ENCODE measurements at places on chromosomes 6 and 20. TPM values are rescaled to one million over a fixed set of nuclear protein-coding genes. Genes with fewer than 3 reads are reported as not detected.

The ARMH2 gene
- not detected for total RNA-seq

The LTA gene
- total RNA-seq: 1.1 TPM

GRCh38 chr20:53752583-53752970 lies 158.9 kb upstream of the ZNF217 start:
- no peaks in the 10 kb centered on the region for H3K36me3 ChIP-seq
- no peak for DNase-seq
- no peaks in the 10 kb centered on the region for H3K27me3 ChIP-seq
- H3K4me1 ChIP-seq: peaks cover 65% of the 10 kb centered on the region
- no peak overlapping the region for H3K4me3 ChIP-seq

DNA sequence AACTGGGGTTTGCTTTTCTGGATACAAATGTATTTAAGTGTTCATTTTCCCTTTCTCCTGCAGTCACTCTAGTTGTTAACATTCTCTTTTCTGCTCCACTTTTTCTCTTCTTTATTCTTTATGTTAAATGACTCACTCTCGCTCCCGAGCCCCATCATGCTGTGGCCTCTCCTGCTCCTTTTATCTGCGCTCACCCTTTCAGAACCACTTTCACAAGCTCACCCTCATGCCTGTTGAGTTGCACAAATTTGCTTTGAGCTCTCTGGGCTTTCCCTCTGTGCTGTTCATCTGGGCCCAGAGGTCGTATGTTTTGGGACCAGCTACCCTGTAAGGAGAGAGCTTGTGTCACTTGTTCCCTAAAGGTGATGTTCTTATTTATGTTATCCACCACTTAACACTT lies 98.1 kb upstream of the ASCC3 start:
- H3K4me1 ChIP-seq: no peaks in the 10 kb centered on the region
- H3K4me3 ChIP-seq: no peak overlapping the region
- no peak overlapping the region for H3K27ac ChIP-seq
- no peaks in the 10 kb centered on the region for H3K36me3 ChIP-seq
- no peak for DNase-seq

The KIF16B gene
- total RNA-seq: 7.0 TPM

The SESN1 gene
- total RNA-seq: 9.3 TPM

DNA sequence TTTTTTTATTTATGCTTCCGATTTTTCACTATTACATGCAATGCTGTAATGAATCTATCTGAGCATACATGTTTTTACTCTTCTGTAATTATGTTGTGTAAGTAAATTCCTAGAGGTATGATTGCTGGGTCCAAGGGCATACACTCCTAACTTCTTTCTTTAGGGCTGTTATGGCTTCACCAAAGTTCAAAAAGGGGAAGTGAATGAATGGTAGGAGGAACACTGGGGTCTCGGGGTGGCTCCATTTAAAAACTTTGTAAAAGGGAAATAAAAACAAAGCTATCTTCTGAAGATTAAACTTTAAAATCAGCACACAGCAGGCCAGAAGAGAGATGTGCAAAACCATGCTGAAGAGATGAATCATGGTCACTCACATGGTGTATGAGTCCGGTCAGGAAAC lies 289.1 kb upstream of the SUPT3H start:
- no peaks in the 10 kb centered on the region for H3K27me3 ChIP-seq
- no peak overlapping the region for H3K27ac ChIP-seq
- H3K4me1 ChIP-seq: no peaks in the 10 kb centered on the region
- no peak for DNase-seq
- H3K4me3 ChIP-seq: no peak overlapping the region

GRCh38 chr20:58235010-58235409 lies 6.6 kb upstream of the ANKRD60 start:
- no peak for DNase-seq
- no peaks in the 10 kb centered on the region for H3K4me1 ChIP-seq
- no peaks in the 10 kb centered on the region for H3K27me3 ChIP-seq
- no peaks in the 10 kb centered on the region for H3K36me3 ChIP-seq
- H3K4me3 ChIP-seq: no peak overlapping the region

GRCh38 chr6:168419569-168419968 lies 21.4 kb upstream of the SMOC2 start:
- no peak overlapping the region for H3K27ac ChIP-seq
- H3K4me1 ChIP-seq: no peaks in the 10 kb centered on the region
- H3K4me3 ChIP-seq: no peak overlapping the region
- no peaks in the 10 kb centered on the region for H3K36me3 ChIP-seq
- H3K27me3 ChIP-seq: no peaks in the 10 kb centered on the region
- DNase-seq: no peak

The DXO gene
- 16.4 TPM for total RNA-seq

The RBBP9 gene
- 10.3 TPM for total RNA-seq

- H3K27ac ChIP-seq: no peak overlapping the region
- no peaks in the 10 kb centered on the region for H3K36me3 ChIP-seq
- no peaks in the 10 kb centered on the region for H3K27me3 ChIP-seq
- DNase-seq: no peak
- H3K4me1 ChIP-seq: no peaks in the 10 kb centered on the region
- no peak overlapping the region for H3K4me3 ChIP-seq
Observed at GRCh38 chr6:84976526-84977362, 212.3 kb upstream of the TBX18 start.

DNA sequence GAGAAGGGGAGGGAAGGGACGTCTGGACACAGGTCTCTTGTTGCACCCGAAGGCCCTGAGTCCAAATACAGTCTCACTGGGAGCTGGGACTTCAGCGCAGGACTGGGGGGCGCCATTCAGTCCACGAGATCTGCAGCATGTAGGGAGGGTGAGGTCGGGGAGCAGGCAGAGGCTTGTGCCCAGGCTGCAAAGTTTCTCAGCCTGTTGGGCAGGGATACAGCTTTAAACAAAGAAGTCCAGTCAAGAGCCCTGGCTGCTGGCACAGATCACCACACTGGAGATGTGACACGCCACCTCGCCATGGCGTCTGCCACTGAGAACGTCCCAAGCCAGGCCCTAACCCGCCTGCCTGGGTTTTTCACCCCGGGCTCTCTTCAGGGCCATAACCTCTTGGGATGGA lies 256.6 kb downstream of the DLL1 start:
- no peaks in the 10 kb centered on the region for H3K27me3 ChIP-seq
- H3K4me1 ChIP-seq: no peaks in the 10 kb centered on the region
- H3K36me3 ChIP-seq: no peaks in the 10 kb centered on the region
- H3K27ac ChIP-seq: no peak overlapping the region
- H3K4me3 ChIP-seq: no peak overlapping the region
- DNase-seq: no peak

DNA sequence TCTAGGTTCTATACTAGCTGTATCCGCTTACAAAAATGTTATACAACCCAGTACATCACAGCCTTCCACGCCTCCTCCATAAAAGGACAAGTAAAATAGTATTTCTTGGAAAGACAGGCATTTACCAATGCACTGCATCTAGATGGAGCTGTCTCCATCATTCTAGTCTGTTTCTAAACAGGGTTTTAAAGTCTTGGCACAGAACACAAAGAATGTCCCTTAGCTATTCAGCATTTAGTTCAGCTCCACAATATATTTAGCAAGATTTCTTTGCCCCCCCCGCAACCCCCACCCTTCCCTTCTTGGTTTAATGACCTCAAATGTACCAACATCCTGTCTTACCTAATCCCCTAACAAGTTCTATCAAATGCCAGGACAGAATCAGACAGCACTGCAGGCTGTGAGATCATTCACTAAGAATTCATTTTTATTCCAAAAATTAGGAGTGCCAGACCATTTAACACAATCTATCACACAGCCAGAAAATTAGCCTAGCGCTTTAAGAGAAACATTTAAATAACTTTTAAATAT lies 198.6 kb downstream of the BACH2 start:
- no peak overlapping the region for H3K4me3 ChIP-seq
- H3K27me3 ChIP-seq: no peaks in the 10 kb centered on the region
- peaks cover 7% of the 10 kb centered on the region for H3K4me1 ChIP-seq

DNA sequence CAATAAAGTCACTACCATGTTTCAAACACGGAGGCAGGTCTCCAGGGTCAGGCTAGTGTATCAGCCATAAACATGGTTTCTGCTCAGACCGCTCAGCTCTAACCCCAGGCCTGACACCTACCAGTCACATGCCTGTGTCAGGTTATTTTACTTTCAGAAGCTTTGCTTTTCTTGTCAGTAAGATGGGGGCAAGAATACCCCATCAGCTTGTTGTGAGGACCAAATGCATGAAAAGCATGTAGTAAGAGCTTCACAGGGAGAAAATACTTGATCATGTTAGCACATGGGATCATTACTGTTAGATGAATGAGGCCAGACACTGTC lies 65.2 kb upstream of the PIM1 start:
- peaks cover 29% of the 10 kb centered on the region for H3K4me1 ChIP-seq
- H3K27me3 ChIP-seq: no peaks in the 10 kb centered on the region
- no peaks in the 10 kb centered on the region for H3K36me3 ChIP-seq
- no peak overlapping the region for H3K4me3 ChIP-seq
- DNase-seq: no peak

The PEDS1 gene
- 31.9 TPM for total RNA-seq

The OPN5 gene
- not detected for total RNA-seq

DNA sequence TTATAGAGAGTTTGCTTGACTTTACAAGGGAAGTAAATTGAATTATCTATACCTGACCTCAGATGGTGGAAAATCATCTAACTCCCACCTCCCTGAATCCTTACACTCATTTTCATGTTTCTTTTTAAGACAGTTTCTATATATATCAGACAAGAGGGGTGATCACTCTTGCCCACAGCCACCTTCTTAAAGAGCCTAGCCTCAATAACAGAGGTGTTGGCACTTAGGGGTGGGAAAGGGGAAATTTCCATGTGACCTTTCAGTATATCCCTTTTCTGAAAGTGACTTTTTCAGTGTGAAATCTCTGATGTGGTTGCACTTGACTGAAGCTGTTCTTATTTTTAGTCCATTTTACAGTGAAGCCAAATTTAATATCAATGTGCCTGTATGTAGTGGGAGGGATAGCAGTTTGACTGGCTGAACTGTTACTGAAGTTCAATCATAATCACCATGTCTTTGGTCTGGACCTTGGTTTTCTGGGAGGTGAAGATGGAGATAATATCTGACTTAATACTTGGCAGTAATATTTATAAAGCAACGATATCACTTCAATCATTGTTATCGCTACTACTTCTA lies 141.3 kb downstream of the MAP3K7 start:
- DNase-seq: no peak
- no peak overlapping the region for H3K27ac ChIP-seq
- no peaks in the 10 kb centered on the region for H3K36me3 ChIP-seq
- no peaks in the 10 kb centered on the region for H3K27me3 ChIP-seq

DNA sequence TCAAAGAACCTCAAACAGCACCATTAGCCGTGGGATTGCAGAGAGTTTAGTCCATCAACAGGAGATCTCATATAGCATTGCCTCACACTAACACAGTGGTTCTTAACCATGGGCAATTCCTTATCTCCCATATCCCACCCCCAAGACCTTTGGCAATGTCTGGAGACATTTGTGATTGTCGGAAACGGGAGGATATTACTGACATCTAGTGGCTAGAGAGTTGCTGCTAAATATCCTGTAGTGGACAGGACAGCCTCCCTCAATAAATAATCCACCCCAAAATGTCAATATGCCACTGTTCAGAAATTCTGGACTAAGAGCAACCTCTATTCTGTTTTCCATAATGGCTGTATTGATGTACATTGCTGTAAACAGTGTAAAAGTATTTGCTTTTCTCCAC lies 210.1 kb upstream of the CCN2 start:
- peak; percentile 16 for DNase-seq
- no peaks in the 10 kb centered on the region for H3K27me3 ChIP-seq
- H3K4me1 ChIP-seq: no peaks in the 10 kb centered on the region
- no peak overlapping the region for H3K27ac ChIP-seq
- H3K4me3 ChIP-seq: no peak overlapping the region

- no peak overlapping the region for H3K4me3 ChIP-seq
- DNase-seq: no peak
- H3K27me3 ChIP-seq: no peaks in the 10 kb centered on the region
- H3K4me1 ChIP-seq: no peaks in the 10 kb centered on the region
- H3K27ac ChIP-seq: no peak overlapping the region
Observed at GRCh38 chr6:9064156-9064555, 628.8 kb upstream of the SLC35B3 start.

The SALL4 gene
- total RNA-seq: 1.9 TPM

The TFAP2B gene
- not detected for total RNA-seq

The FAM83C gene
- total RNA-seq: not detected

The OR2H1 gene
- total RNA-seq: not detected

DNA sequence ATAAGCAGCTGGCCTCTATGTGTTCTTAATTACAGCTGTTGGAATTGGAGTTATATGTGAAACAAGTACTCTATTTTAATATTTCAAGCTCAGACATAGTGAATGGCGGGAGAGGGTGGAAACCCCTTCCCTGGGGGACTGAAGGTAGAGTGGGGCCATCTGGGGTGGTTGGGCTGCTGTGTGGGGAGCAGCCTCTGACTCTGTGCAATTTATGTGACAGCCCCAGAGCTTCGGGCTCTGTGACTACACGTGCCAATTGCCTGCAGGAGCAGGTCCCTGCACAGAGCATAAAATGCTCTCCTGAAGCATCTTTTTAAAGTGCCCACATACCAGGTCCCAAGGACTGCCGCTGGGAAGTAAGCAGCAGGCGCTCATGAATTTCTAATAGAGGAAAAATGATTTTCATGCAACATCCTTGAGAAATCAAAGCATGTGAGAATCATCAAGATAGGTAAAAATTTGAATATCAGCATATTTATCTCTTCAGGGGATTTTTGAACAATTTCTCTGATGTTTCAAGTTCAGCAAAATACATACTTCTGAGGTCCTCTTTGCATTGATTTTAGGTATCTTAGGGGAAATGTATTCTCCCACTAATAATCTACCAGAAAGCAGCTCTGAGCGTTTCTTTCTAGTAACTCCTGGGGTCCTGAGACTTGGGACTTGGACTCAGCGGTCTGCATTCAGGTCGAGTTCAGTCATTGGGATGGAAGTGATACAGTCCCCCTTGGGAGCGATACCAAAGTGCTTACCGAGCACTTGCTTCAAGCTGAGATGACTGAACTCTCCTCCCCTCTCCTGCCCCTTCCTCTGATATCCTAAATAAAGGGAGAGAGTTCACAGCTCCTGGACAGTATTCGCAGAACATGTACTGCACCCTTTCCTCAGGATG lies 40.0 kb downstream of the ALDH8A1 start:
- no peak overlapping the region for H3K4me3 ChIP-seq
- H3K36me3 ChIP-seq: no peaks in the 10 kb centered on the region
- DNase-seq: no peak
- no peak overlapping the region for H3K27ac ChIP-seq
- H3K4me1 ChIP-seq: peaks cover 12% of the 10 kb centered on the region
- H3K27me3 ChIP-seq: no peaks in the 10 kb centered on the region

The DZANK1 gene
- total RNA-seq: 1.7 TPM

GRCh38 chr20:17732907-17733521 lies 33.2 kb downstream of the BANF2 start:
- H3K4me1 ChIP-seq: no peaks in the 10 kb centered on the region
- DNase-seq: no peak
- no peak overlapping the region for H3K27ac ChIP-seq
- no peaks in the 10 kb centered on the region for H3K36me3 ChIP-seq
- no peaks in the 10 kb centered on the region for H3K27me3 ChIP-seq

GRCh38 chr6:33313105-33313708 lies 671 bp downstream of the TAPBP start:
- DNase-seq: no peak
- H3K4me1 ChIP-seq: peaks cover 38% of the 10 kb centered on the region
- no peaks in the 10 kb centered on the region for H3K27me3 ChIP-seq
- H3K27ac ChIP-seq: peak overlapping the region; percentile 89

GRCh38 chr20:6426287-6426891 lies 303.6 kb upstream of the FERMT1 start:
- no peak for DNase-seq
- no peaks in the 10 kb centered on the region for H3K36me3 ChIP-seq
- no peaks in the 10 kb centered on the region for H3K27me3 ChIP-seq
- H3K4me1 ChIP-seq: no peaks in the 10 kb centered on the region
- H3K27ac ChIP-seq: no peak overlapping the region

The TINAG gene
- total RNA-seq: not detected

The F13A1 gene
- total RNA-seq: 0.34 TPM

Data from HCT116 (cell line).